ENCODE measurements at places on chromosomes 7 and 10. TPM values are rescaled to one million over a fixed set of nuclear protein-coding genes. Genes with fewer than 3 reads are reported as not detected.

Gene LRWD1
- 14.7 TPM for total RNA-seq

- H3K27ac ChIP-seq: no peak overlapping the region
- no peaks in the 10 kb centered on the region for H3K4me1 ChIP-seq
- H3K36me3 ChIP-seq: no peaks in the 10 kb centered on the region
- H3K4me3 ChIP-seq: no peak overlapping the region
- no peaks in the 10 kb centered on the region for H3K27me3 ChIP-seq
Measured at GRCh38 chr10:107091126-107091525, 73.4 kb downstream of the SORCS1 start.

- no peak overlapping the region for H3K4me3 ChIP-seq
- H3K4me1 ChIP-seq: peaks cover 74% of the 10 kb centered on the region
- H3K36me3 ChIP-seq: peaks cover 22% of the 10 kb centered on the region
- DNase-seq: no peak
- H3K27me3 ChIP-seq: no peaks in the 10 kb centered on the region
Measured at GRCh38 chr7:21358648-21359047, 69.2 kb upstream of the SP4 start.

Gene HMX2
- not detected for total RNA-seq
